Femur (tissue), 1 donor: ENCODE measurements at places on chromosomes 3 and 15.
A peak's percentile ranks its signal among the peaks of the same experiment; 100 is the strongest.

GRCh38 chr15:43505738-43506137, 11.7 kb upstream of the MAP1A start:
- DNase-seq = peak; percentile 65

DNA sequence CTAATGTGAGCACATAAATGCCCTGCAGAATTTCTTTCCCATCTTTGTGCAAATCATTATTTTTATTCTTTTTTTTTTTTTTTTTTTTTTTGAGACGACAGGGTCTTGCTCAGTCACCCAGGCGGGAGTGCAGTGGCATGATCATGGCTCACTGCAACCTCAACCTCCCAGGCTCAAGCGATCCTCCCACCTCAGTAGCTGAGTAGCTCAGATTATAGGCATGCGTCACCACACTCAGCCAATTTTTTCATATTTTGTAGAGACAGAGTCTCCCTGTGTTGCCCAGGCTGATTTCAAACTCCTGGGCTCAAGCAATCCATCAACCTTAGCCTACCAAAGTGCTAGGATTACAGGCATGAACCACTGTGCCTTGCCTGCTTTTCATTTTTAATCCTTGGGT, 22.9 kb downstream of the DAG1 start:
- no peak for DNase-seq

- no peak for DNase-seq
Measured at GRCh38 chr15:100254285-100254684, 87.5 kb downstream of the ADAMTS17 start.

DNA sequence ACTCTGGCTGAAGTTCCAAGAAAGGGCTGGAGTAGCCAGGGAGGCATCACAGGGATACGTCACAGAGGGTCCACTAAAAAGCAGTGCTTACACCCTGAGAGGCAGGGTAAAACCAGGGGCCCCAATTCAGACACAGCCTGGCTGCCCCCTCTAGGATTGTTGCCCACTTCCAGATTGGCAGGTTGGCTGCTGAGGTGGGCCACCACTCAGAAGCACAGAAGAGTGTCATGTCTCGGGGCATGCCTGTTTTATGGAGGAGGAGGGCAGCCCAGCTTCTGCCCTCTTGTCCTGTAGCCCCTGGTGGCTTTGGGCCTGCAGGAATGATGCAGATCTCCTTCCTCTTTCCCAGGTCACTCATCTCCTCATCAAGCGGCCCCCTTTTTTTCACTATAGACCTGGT, 24.0 kb downstream of the NOX5 start:
- DNase-seq = no peak

DNA sequence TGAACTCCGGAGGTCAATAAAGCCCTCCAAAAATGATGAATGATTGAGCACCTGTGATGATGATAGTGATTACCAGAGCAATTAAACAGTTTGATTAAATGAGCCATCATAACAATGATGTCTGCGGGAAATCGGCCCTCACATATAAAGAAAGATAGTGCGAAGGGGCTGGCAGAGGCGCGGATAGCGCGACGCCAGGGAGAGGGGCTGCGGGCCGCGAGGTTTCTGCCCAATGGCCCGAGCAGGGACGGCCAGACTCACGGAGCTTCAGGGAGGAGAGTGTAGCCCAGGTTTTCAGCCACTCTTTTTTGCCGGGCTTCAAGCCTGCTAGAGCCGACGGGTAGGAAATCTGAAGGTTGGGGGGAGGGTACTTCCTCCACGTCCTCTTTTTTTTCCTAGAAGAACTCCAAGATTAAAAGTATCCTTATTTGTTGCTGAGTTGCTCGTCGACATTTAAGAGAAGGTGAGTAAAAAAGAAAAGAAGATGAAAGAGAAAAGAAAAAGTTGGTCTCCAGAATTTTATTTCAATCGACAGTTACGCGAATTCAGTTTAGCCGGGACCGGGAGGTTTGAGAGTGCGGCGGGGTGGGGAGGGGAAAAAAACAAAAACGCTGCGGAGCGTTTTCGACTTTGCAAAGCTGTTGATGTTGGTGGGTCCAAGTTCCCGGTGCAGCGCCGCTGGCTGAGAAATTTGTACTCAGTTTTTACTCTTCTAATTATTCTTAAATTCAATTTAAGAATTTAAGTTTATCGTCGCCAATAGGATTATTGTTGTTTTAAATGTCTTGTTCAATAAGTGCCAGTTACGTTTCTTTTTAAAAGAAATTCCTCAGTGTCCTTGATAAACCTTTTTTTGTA, 2.2 kb upstream of the MEIS2 start:
- DNase-seq = peak; percentile 42
